ENCODE measurements at places on chromosomes 11 and 22. TPM values are rescaled to one million over a fixed set of nuclear protein-coding genes. Genes with fewer than 3 reads are reported as not detected.

The SLC17A6 gene
- not detected for polyA plus RNA-seq

The CARD18 gene
- polyA plus RNA-seq = not detected

The TPH1 gene
- polyA plus RNA-seq = 0.11 TPM

The CABP4 gene
- 2.1 TPM for polyA plus RNA-seq

The NRGN gene
- polyA plus RNA-seq = 5.1 TPM

The ENTHD1 gene
- polyA plus RNA-seq = not detected

The OR8D1 gene
- not detected for polyA plus RNA-seq

The KRTAP5-11 gene
- not detected for polyA plus RNA-seq

The PRG2 gene
- 0.97 TPM for polyA plus RNA-seq

The ANGPTL5 gene
- 0.22 TPM for polyA plus RNA-seq

The GALNT18 gene
- polyA plus RNA-seq = 4.0 TPM

The RPS6KA4 gene
- 14.4 TPM for polyA plus RNA-seq

The GNAZ gene
- 6.8 TPM for polyA plus RNA-seq

The DUSP8 gene
- 2.4 TPM for polyA plus RNA-seq

The GRIA4 gene
- polyA plus RNA-seq = 1.2 TPM

The THY1 gene
- 26.2 TPM for polyA plus RNA-seq

The LUZP2 gene
- polyA plus RNA-seq = 14.2 TPM

The JAML gene
- 13.9 TPM for polyA plus RNA-seq

The SCGB2A2 gene
- not detected for polyA plus RNA-seq

The MGAT3 gene
- polyA plus RNA-seq = 1.4 TPM

The FZD4 gene
- 8.0 TPM for polyA plus RNA-seq

The CLTCL1 gene
- 28.6 TPM for polyA plus RNA-seq

The PGA5 gene
- polyA plus RNA-seq = not detected

The MPZL3 gene
- polyA plus RNA-seq = 0.67 TPM

The FAM180B gene
- polyA plus RNA-seq = 0.24 TPM

The ST14 gene
- 13.4 TPM for polyA plus RNA-seq

The OR51Q1 gene
- not detected for polyA plus RNA-seq

The OR5D13 gene
- polyA plus RNA-seq = not detected

The DRD4 gene
- polyA plus RNA-seq = 1.2 TPM

The GAB4 gene
- 0.03 TPM for polyA plus RNA-seq

The IGSF22 gene
- polyA plus RNA-seq = 0.97 TPM

The CARD10 gene
- polyA plus RNA-seq = 24.4 TPM

The NAALAD2 gene
- polyA plus RNA-seq = 18.5 TPM

The FGF3 gene
- not detected for polyA plus RNA-seq

The OR52A1 gene
- polyA plus RNA-seq = not detected

The LRP4 gene
- 9.7 TPM for polyA plus RNA-seq

The LSP1 gene
- 319 TPM for polyA plus RNA-seq

The DDX17 gene
- polyA plus RNA-seq = 184 TPM

The CYB5R2 gene
- polyA plus RNA-seq = 4.3 TPM

The USP28 gene
- 3.5 TPM for polyA plus RNA-seq

The PRR33 gene
- 1.1 TPM for polyA plus RNA-seq

The BET1L gene
- 23.6 TPM for polyA plus RNA-seq

The PLAAT4 gene
- 38.0 TPM for polyA plus RNA-seq

The MMP27 gene
- polyA plus RNA-seq = not detected
